ENCODE measurements at places on chromosomes 5 and 9.

- H3K27me3 ChIP-seq = no peaks in the 10 kb centered on the region
- no peaks in the 10 kb centered on the region for H3K4me1 ChIP-seq
- H3K36me3 ChIP-seq = no peaks in the 10 kb centered on the region
- H3K4me3 ChIP-seq = no peak overlapping the region
- DNase-seq = no peak
- no peak overlapping the region for H3K27ac ChIP-seq
These were observed 67.0 kb upstream of the ATG10 start for GRCh38 chr5:81904861-81905260.

DNA sequence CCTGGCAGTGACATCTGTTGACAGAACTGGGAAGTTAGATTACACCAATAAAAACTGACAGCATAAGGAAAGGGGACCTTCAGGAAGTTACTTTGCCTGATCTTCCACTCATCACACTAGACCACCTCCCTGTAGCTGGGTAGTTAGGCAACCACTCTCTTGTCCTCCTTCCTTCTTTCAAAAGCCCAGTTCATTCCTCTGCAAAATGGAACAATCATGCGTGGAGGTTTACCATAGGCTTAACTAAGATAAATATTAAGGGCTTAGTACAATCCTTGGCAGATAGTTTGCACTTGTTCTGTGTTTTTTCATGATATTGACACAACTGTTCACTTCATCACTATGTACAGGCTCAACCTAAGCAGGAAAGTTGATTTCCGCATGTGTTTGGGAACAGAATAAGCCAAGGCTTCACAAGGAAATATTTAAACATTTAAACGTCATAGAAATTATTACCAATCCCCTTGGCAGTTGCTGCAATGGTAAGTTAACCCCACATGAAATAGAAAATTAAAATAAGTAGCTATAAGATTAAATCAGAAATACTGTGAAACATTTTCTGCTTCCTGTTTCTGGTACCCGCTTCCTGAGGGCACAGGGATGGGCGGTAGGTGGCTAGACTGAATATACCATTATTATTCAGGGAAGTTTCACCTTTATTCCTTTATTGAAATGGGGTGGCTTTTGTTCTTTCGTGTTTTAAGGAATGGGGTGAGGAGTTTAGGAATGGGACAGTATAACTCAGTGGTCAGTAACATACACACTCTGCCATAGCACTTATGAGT, 9.9 kb upstream of the PTGER4 start:
- H3K4me1 ChIP-seq = peaks cover 57% of the 10 kb centered on the region
- peaks cover 3% of the 10 kb centered on the region for H3K36me3 ChIP-seq
- H3K27ac ChIP-seq = no peak overlapping the region

DNA sequence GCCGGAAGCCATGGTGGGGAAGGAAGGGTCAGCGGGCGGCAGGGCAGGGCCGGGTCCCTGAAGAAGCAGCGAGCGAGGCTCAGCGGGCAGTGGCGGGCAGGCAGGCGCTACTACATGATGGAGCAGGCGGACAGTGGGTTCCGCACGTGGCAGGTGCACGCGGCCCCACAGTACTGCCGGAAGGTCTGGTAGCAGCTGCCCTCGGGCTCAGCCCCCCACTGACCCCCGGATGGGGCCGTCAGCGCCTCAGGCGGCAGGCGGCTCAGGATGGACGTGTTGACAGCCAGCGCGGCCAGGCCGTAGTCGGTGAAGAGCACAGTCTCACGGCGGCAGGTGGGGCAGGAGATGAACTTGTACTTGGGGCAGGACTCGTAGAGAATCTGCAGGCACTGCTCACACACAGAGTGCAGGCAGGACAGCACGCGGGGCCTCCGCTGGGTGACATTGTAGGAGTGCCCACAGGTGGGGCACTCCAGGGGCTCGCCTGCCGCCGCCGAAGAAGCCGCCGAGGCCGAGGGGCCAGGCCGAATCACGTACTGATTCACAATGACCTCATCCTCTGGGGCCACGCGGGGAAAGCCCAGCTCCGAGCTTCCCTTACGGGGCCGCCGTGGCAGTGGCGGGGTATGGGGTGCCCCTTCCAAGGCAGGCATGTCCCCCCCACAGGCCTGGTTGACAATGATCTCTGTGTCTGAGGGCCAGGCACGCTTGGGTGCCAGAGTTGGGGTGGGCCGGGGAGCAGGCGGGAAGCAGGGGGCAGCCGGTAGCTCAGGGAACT, 1.5 kb downstream of the RNF208 start:
- H3K36me3 ChIP-seq = peaks cover 2% of the 10 kb centered on the region
- peaks cover 18% of the 10 kb centered on the region for H3K4me1 ChIP-seq
- H3K27ac ChIP-seq = no peak overlapping the region
- H3K4me3 ChIP-seq = peak overlapping the region; percentile 54
- no peaks in the 10 kb centered on the region for H3K27me3 ChIP-seq

DNA sequence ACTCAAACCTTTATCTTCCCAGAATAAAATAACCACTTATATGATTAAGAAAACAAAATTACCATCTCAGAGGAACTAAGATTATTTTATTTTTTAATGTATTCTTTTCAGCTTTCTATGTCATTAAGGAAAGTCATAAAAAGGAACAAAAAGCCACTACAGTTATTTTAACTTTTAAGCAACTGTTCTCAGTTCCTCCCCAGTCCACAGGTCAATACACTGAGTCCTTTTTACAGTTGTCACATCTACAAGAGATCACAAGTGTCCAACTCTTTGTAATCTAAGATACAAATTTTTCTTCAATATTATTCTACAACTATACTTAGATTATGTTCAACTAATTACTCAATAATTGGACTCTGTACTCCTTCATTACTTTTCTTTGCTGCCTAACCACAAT, 782.8 kb upstream of the ACO1 start:
- no peak for DNase-seq
- no peak overlapping the region for H3K27ac ChIP-seq
- H3K27me3 ChIP-seq = no peaks in the 10 kb centered on the region
- no peak overlapping the region for H3K4me3 ChIP-seq
- peaks cover 3% of the 10 kb centered on the region for H3K4me1 ChIP-seq

- H3K36me3 ChIP-seq = peaks cover 73% of the 10 kb centered on the region
- H3K27ac ChIP-seq = no peak overlapping the region
- no peak overlapping the region for H3K4me3 ChIP-seq
These were observed 48.3 kb downstream of the IARS1 start for GRCh38 chr9:92245005-92245797.

- DNase-seq = no peak
- no peak overlapping the region for H3K4me3 ChIP-seq
- peaks cover 7% of the 10 kb centered on the region for H3K4me1 ChIP-seq
- no peak overlapping the region for H3K27ac ChIP-seq
- peaks cover 17% of the 10 kb centered on the region for H3K27me3 ChIP-seq
These were observed 14.1 kb downstream of the ADRB2 start for GRCh38 chr5:148840531-148840930.

- H3K27me3 ChIP-seq = no peaks in the 10 kb centered on the region
- H3K27ac ChIP-seq = no peak overlapping the region
These were observed 423.2 kb upstream of the PAPPA start for GRCh38 chr9:115730396-115730795.

- no peaks in the 10 kb centered on the region for H3K27me3 ChIP-seq
- H3K27ac ChIP-seq = no peak overlapping the region
- H3K4me1 ChIP-seq = no peaks in the 10 kb centered on the region
- H3K36me3 ChIP-seq = no peaks in the 10 kb centered on the region
These were observed 139.1 kb downstream of the PIP5K1B start for GRCh38 chr9:68844157-68844556.

GRCh38 chr5:50889790-50890189, 223.4 kb downstream of the PARP8 start:
- no peaks in the 10 kb centered on the region for H3K4me1 ChIP-seq
- H3K36me3 ChIP-seq = no peaks in the 10 kb centered on the region
- DNase-seq = no peak
- H3K4me3 ChIP-seq = no peak overlapping the region
- H3K27ac ChIP-seq = no peak overlapping the region

- no peak overlapping the region for H3K27ac ChIP-seq
- DNase-seq = no peak
- H3K27me3 ChIP-seq = no peaks in the 10 kb centered on the region
- H3K4me1 ChIP-seq = peaks cover 29% of the 10 kb centered on the region
- H3K4me3 ChIP-seq = no peak overlapping the region
These were observed 25.6 kb downstream of the NEK6 start for GRCh38 chr9:124283228-124283814.

DNA sequence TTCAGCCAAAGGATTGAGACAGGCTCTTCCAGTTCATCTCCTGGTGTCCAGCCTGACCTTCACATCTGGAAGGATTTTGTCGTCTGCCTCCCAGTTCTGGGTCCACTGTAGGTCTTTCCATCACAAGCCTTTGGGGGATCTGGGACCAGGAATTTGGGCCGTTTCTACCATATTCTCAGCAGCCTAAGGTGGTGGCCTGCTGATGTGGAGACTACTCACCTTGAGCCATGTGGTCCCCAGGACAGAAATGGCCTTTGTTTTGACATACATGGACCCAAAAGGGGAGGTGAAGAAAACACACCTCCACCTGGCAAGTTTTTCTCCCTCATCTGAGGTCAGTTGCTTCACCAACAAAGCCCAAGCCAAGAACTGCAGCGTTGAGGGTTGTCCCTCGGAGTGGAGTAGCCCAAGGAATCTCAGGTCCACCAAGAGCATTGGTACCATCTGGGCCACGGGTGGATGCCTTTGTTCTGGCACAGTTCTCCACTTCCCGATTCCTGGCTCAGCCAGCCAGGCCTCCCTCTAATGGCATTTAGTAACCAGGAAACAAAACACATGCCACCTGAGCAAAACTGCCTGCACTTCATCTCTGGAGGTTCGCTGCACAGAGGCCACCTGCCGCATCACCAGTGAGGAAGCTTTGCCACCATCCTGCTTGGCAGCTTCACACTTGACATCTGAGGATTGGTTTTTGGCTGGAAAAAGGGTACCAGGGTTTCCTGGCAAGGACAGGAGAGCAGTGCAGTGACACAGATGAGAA, 24.7 kb downstream of the AMBP start:
- H3K27ac ChIP-seq = no peak overlapping the region
- H3K4me1 ChIP-seq = no peaks in the 10 kb centered on the region
- DNase-seq = no peak
- H3K4me3 ChIP-seq = no peak overlapping the region

DNA sequence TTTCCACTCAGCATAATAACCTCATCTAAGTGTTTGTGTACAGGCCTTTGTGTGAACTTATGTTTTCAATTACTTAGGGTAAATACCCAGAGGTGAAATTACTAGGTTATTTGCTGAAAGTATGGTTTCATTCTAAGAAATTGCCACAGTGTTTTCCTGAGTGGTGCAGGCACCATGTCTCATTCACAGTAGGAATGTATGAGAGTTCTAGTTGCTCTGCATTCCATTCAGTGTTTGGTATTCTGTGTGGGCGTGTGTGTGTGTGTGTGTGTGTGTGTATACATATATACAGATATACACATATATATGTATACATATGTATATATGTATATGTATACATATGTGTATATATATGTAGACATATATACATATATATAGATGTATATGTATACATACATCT, 8.8 kb upstream of the SVEP1 start:
- H3K27ac ChIP-seq = no peak overlapping the region
- H3K36me3 ChIP-seq = no peaks in the 10 kb centered on the region
- no peak for DNase-seq
- H3K27me3 ChIP-seq = peaks cover 11% of the 10 kb centered on the region
- no peaks in the 10 kb centered on the region for H3K4me1 ChIP-seq

- H3K27ac ChIP-seq = peak overlapping the region; percentile 9
- no peaks in the 10 kb centered on the region for H3K36me3 ChIP-seq
- H3K4me3 ChIP-seq = no peak overlapping the region
- no peak for DNase-seq
These were observed 19.4 kb downstream of the IPO11 start for GRCh38 chr5:62431735-62432620.

- H3K27ac ChIP-seq = no peak overlapping the region
- no peaks in the 10 kb centered on the region for H3K36me3 ChIP-seq
- no peak overlapping the region for H3K4me3 ChIP-seq
- no peaks in the 10 kb centered on the region for H3K4me1 ChIP-seq
- no peak for DNase-seq
- H3K27me3 ChIP-seq = no peaks in the 10 kb centered on the region
These were observed 66.0 kb upstream of the ARRDC3 start for GRCh38 chr5:91449083-91449482.

DNA sequence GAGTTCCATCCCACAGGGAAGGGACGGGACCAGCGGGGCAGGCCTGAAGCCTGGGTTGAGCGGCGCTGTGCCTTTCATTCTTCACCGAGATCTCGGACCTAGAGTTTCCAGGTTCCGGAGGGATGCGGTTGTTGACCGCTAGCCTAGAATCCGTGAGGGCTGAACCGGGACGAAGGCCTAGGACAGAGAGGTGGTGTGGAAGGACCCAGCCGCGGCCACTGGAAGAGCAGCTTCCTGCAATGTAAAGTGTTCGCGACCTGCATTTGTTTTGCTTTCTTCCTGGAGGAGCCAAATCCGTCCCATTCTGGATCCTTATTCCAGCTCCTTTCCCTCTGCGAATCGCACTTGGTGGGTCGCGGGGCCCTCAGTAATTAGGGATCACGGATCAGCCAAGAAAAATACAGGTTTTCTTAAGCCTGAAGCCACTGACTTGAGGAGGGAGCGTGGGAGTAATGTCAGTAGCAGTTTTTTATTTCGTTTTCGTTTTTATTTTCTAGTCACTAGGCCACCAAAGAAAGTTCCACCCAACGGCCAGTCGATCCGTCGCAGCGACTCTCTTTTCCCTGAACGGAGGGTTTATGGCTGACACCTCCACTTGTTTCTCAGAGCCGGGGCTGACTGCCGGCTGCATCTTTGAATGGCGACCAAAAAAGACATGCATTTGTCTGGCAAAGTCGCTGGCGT, 48.6 kb downstream of the ANXA2R start:
- peaks cover 49% of the 10 kb centered on the region for H3K4me1 ChIP-seq
- no peaks in the 10 kb centered on the region for H3K27me3 ChIP-seq
- H3K36me3 ChIP-seq = peaks cover 35% of the 10 kb centered on the region
- DNase-seq = no peak

DNA sequence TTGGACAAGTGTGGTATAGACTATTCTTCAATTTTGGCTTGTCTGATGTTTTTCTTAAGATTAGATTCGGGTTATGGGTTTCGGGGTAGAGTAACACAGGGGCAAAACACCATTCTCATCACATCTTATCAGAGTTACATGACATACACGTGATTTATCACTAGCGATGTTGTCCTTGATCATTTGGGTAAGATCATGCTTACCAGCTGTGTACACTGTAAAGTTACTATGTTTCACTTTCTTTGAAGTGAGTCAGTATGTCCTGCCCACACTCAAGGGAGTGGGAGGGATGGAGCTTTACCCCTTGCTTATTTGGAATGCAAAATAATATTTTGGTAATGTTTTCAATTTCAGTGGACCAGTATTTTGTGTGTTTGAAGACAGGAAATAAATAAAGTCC, 101.8 kb upstream of the TAF11L2 start:
- H3K27ac ChIP-seq = no peak overlapping the region
- no peaks in the 10 kb centered on the region for H3K27me3 ChIP-seq
- no peaks in the 10 kb centered on the region for H3K36me3 ChIP-seq
- no peak for DNase-seq
- no peak overlapping the region for H3K4me3 ChIP-seq

GRCh38 chr5:126777257-126777974, 480 bp downstream of the LMNB1 start:
- DNase-seq = peak; percentile 56
- H3K4me1 ChIP-seq = peaks cover 42% of the 10 kb centered on the region
- H3K27ac ChIP-seq = peak overlapping the region; percentile 97
- no peaks in the 10 kb centered on the region for H3K27me3 ChIP-seq

GRCh38 chr5:74903165-74903787, 37.1 kb upstream of the FAM169A start:
- peaks cover 2% of the 10 kb centered on the region for H3K27me3 ChIP-seq
- peak; percentile 16 for DNase-seq
- H3K36me3 ChIP-seq = no peaks in the 10 kb centered on the region
- no peak overlapping the region for H3K4me3 ChIP-seq
